ENCODE measurements at places on chromosomes 7 and 10. TPM values are rescaled to one million over a fixed set of nuclear protein-coding genes. Genes with fewer than 3 reads are reported as not detected.

OR9A2 gene
- total RNA-seq, result not detected

LBX1 gene
- total RNA-seq, result not detected

WASHC2A gene
- total RNA-seq, result 26.7 TPM

STEAP1 gene
- 33.6 TPM for total RNA-seq

SFTPA1 gene
- 0.83 TPM for total RNA-seq

CRYGN gene
- total RNA-seq, result 0.42 TPM

BAIAP2L1 gene
- total RNA-seq, result 1.6 TPM

OR2A5 gene
- not detected for total RNA-seq

MYOF gene
- 182 TPM for total RNA-seq

SHOC2 gene
- 80.0 TPM for total RNA-seq

BHLHA15 gene
- 0.71 TPM for total RNA-seq

TMEM229A gene
- total RNA-seq, result not detected

CHPF2 gene
- 37.5 TPM for total RNA-seq

C10orf53 gene
- total RNA-seq, result not detected

CHAT gene
- not detected for total RNA-seq

SLC26A3 gene
- total RNA-seq, result not detected

COL17A1 gene
- 0.88 TPM for total RNA-seq

FAM24B gene
- 1.4 TPM for total RNA-seq

NRAP gene
- total RNA-seq, result not detected

SBDS gene
- total RNA-seq, result 175 TPM

AMPH gene
- 7.3 TPM for total RNA-seq

FAM25G gene
- total RNA-seq, result not detected

CPN1 gene
- not detected for total RNA-seq

IDI2 gene
- total RNA-seq, result not detected

CSGALNACT2 gene
- 31.8 TPM for total RNA-seq

SPDYE6 gene
- not detected for total RNA-seq

VENTX gene
- total RNA-seq, result 3.5 TPM

THNSL1 gene
- 2.1 TPM for total RNA-seq

SEMA3E gene
- total RNA-seq, result 2.2 TPM

FEZF1 gene
- not detected for total RNA-seq

SNCG gene
- total RNA-seq, result 55.9 TPM

Measured in posterior vena cava (tissue), 2 donors.